ENCODE measurements at places on chromosomes 1 and 21.

DNA sequence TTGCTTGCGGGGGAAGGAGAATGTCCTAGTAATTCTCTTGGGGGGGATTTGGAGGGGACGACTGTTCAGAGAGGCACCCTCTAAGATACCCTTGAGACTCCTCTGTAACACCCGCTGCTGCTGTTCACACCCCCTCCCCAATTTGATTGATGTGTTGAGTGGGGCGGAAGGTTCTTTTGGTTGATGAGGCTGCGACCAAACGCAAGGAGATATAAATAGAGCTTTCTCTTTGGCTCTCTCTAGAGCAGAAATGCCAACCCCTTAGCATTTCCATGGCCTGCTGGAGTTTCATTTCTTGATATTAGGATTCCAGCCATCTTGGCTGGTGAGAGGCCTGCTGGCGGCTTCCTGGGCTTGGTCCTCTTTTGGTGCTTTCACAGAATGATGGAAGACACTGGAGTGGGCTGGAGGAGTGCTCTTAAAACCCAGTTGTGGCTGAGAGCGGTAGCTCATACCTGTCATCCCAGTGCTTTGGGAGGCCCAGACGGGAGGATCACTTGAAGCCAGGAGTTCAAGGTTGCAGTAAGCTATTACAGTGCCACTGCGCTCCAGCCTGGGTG, 2.0 kb downstream of the PIK3CD start:
- peak; percentile 47 for DNase-seq

DNA sequence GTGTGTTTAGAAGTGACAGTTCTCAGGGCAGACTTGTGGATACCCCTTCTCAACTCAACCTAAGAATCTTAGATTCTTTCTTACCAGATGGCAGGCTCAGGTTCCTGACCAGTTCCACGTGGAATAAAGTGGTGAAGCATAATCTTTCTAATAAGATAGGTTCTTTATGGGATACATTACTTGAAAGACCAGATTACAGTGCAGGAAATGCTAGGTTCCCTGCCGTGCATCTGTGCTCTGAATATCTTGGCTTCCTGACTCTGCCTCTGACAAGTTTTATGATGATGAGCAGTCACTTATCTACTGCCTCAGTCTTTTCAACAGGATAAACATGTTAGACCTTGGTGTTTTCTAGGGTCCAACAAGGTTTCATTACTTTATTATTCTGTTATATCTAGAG, 207.9 kb upstream of the CACYBP start:
- no peak for DNase-seq

DNA sequence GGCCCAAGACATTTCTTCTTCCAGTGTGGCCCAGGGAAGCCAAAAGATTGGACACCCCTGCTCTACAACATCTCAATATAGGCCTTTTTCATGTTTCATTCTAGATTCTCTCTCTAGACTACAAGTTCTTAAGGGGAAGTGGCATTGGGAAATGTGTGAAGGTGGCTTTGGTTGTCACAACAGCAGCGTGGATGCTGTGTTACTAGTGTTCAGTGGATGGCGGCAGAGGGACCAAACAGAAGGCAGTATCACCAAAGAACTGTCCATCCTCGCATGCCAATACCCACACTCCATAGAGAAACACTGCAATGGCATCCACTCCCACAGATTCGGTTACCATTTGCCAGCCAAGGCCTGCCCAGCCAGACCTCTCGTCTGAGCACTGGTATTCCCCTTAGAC, 24.3 kb upstream of the IFNAR2 start:
- DNase-seq = no peak

GRCh38 chr1:210323957-210324356, 4.7 kb upstream of the HHAT start:
- no peak for DNase-seq

DNA sequence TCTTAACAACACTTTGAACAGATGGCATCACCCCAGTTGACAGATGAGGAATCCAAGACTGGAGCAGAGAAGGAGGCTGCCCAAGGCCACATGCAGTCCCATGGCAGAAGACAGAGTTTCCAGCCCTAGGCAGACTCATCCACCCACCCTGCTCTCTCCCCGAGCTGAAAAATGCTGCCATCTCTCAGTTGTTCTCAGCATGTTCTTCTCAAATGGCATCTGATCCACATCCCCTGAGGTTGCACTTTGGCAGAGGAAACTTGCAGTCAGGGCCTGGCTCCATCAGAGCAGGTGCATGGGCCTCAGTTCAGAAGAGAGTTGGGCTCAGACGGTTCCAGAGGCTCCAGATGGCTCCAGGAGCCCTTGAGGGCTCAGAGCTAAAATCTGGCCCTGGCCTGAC, 709.4 kb downstream of the MATN1 start:
- no peak for DNase-seq

GRCh38 chr1:165456114-165456513, 11.2 kb upstream of the RXRG start:
- no peak for DNase-seq

DNA sequence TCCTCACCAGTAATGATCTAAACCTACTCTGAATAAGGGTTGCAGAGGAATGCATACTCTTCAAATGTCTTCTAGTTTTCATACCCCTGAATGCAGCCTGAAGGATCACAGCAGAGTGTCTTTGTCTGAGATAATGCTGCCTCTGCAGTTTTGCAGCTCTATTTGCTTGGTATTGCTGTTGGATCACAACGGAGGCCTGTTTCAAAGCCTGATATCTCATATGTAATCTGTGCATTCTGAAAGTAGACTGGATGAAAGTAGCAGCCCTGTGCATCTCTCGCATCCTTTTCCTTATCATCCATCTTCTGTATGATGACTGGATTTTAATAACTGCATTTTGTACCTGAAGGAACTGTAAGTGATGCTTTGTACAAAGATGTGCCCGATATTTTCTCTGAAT, 34.9 kb upstream of the F13B start:
- no peak for DNase-seq

- DNase-seq = peak; percentile 18
Measured at GRCh38 chr1:109547463-109548320, 723 bp upstream of the GNAI3 start.

- peak; percentile 67 for DNase-seq
Measured at GRCh38 chr1:36411674-36412648, 14.3 kb upstream of the LSM10 start.

DNA sequence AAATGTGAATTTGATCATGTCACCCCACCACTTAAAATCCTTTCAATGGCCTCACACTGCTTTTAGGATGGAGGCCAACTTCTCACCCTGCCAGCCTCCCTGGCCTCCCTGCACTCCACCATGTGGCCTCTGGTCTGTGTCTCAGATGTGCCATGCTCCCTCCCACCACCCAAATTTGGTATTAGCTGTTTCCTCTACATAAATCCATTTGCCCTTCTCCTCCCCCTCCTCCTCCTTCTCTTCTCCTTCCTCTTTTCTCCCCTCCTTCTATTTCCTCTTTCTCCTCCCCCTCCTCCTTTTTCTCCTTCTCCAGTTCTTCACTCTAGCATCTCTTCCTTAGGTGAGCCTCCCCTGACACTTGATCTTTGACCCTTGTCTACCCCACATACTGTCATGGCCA, 16.7 kb upstream of the GUCA2B start:
- DNase-seq = no peak

- peak; percentile 18 for DNase-seq
Measured at GRCh38 chr1:91876781-91877573, 9.0 kb downstream of the TGFBR3 start.

GRCh38 chr1:214830941-214831340, 227.9 kb downstream of the CENPF start:
- no peak for DNase-seq

DNA sequence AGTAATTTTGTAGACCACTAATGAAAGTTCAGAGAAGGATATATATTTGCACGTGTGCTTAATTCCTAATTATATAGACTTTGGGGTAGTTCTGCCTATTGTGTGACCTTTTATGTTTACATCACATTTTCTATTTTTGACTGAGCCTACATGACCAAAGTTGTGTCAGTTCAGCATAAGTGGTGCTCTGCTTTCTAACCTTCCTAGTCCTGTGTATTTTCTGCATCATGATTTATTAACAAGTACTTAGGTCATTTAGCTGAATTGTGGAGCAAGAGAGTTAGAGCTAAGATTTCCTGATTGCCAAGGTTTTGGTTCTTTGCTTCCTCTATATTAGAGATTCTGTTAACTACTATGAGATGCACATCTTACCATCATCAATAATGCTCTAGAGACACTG, 176.0 kb downstream of the C1orf21 start:
- DNase-seq = no peak

DNA sequence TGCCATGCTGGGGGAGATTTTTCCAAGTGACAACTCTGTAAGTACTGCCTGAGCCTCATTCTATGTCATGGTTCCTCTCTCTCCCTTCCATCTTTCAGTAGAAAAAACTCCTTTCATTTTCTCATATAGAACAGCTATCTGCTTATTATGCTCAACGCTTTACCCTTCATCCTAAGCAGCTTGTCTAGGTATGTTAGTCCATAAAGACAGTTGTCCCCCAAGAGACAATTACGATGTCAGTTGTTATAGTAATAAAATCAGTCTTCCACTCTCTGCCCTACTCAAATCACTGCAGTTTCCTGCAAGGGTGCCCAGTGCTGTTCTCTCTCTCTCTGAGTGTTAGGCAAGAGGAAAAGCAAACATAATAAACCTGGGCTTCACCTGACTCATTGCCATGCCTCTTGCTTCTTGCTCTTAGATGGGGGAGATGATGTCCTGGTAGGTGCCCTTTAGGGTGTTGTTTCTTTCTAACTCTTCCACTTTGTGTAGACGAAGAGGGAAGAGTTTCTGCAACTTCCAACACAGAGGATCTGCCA, 59.4 kb downstream of the PAPPA2 start:
- DNase-seq = no peak

DNA sequence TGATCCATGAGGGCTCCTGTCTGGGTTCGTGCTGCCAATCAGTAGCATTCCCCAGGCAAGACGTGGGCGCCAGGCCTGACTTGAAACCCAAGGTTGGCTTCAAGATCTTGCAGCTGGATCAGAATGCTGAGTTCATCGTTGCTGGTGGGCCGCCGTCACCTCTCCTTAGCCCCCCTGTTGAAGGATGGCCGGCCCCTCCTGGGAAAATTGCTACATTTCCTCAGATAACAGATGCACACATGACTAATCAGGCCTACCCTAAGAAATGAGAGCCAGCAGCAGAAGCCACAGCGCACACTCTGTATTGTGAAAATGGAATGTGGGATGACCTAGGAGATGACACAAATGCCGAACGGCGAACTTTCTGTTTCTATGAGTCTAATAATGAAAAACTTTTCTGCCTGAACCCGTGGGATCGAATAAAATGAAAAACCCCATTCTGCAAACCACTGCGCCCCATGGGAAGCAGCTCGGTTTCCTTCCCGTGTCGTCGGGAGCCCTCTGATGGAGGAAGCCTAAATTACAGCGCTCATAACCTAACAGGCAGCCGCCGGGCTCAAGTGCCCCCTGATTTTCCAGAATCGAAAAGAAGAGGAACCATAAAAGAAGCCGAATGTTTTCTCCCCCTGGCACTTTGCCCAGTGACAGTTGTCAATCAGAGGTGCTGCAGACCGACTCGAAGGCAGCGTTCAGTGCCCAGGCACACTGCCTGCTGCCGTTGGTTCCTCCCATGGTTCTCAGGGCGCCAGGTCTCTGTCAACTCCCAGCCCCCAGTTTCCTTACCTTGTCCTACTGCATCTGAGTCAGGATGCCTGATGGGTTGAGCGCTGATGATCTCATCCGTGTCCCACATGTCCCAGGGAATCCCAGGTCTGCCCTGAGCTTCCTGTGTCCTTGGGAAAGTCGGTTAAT, 38.2 kb upstream of the H6PD start:
- peak; percentile 51 for DNase-seq

- no peak for DNase-seq
Measured at GRCh38 chr1:92711473-92712165, 73.3 kb downstream of the EVI5 start.

DNA sequence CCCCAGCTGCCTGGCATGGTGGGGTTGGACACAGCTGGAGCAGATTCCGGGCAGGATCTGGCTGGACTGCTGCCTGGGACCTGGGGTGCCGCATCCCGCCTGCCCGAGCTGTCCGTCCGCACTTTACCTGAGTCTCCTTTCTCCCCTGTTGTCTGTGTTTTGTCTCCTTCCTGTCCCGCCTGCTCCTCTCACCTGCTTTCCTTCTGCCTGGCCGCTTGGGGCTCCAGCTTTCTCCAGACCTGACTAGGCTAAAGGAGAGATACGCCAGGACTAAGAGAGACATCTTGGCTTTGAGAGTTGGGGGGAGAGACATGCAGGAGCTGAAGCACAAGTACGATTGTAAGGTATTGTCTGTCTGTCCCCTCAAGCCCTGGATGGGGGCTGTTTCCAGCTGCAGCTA, 73.3 kb downstream of the ARHGEF10L start:
- no peak for DNase-seq

GRCh38 chr21:41119901-41120300, 48.1 kb upstream of the BACE2 start:
- no peak for DNase-seq

DNA sequence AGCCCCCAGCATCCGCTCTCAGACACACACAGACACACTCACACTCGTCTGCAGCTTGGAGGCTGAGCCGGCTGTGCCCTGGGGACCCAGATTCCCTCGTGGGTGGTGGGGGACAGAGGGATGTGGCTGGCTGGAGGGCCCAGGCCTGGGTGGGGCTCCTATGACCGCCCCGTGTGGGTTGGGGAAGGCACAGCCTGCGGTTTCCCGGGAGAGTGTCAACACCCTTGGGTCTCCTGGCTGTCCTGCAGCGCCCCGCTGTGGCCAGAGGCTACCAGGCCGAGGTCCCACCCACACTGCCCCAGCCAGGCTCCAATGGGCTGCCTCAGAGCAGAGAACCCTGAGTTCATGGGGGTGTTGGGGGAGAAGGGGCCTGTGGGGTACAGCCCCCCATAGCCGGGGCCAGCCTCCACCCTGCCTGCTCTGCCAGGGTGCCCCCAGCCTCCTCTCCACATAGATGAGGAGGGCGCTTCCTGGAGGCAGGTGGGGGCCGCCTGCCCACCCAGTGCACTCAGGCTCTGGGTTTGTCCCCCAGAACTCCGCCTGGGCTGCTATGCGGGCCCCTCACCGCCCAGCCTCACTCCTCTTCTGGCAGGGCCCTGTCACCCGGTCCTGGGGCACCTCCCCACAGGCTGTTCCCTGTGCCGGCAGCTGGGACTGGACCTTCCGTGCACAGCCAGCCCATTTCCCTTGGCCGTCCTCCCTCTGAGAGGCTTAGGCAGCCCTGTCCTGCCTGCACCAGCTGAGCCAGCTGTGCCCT, at the start of gene TTC34:
Gene TTC34, minus strand, starts transcription at position 159 of the 757 bp plus-strand sequence. CDS start 866 bp downstream, outside the sequence.
- DNase-seq = peak; percentile 63

GRCh38 chr1:209421186-209421585, 162.3 kb upstream of the CAMK1G start:
- DNase-seq = no peak

GRCh38 chr1:7558481-7558880, 212.6 kb upstream of the VAMP3 start:
- DNase-seq = no peak

GRCh38 chr21:39863111-39863510, 4.1 kb upstream of the PCP4 start:
- DNase-seq = no peak

DNA sequence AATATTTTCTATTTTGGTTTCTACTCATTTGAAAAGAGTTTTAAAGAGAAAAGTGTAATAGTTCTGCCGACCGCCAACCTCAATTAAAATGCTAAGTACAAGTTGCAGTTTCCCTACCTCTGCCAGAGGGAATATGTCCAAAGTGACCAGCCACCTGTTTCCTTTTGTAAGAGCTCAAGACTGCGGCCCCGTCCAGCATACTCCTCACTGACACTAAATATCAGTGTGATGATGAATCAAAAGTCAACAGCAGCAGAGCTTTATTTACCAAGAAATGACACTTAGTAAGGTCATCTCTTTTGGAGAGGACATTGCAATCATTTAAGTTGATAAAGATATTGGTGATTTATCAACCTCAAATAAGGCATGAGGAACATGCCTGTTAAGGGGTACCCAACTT, 57.4 kb upstream of the NRIP1 start:
- DNase-seq = no peak

- DNase-seq = no peak
Measured at GRCh38 chr1:228781809-228782661, 46.8 kb downstream of the RHOU start.

Measured in activated naive CD8-positive, alpha-beta T cell treated with anti-CD3 and anti-CD28 coated beads for 36 hours (primary cell).